ENCODE measurements at places on chromosomes 4 and X.

GRCh38 chr4:56026596-56026995, 77.9 kb downstream of the CEP135 start:
- no peak for DNase-seq

DNA sequence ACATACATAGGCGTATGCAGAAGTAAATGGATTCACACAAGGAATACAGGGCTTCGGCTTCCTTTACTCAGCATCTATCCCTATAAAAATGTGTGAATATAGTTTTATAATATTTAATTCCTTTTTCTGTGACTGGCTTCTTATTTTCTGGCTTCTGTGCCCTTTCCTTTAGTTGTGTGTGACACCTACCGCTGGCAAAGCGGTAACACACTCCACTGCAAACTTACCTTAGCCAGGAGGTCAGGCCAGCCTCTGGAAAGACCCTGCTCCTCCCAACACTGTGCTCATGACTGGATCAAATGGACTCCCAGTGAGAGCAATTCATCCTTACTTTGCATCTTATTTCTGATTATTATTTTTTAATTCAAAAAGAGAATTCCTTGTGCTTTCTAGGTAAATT, 244.2 kb downstream of the ANK2 start:
- no peak for DNase-seq

- DNase-seq, result no peak
Observed at GRCh38 chr4:93578942-93579341, 249.6 kb upstream of the ATOH1 start.

GRCh38 chr4:99411041-99411440, 24.1 kb downstream of the ADH7 start:
- DNase-seq, result no peak

GRCh38 chr4:139054791-139055505, 39.4 kb downstream of the NOCT start:
- no peak for DNase-seq

DNA sequence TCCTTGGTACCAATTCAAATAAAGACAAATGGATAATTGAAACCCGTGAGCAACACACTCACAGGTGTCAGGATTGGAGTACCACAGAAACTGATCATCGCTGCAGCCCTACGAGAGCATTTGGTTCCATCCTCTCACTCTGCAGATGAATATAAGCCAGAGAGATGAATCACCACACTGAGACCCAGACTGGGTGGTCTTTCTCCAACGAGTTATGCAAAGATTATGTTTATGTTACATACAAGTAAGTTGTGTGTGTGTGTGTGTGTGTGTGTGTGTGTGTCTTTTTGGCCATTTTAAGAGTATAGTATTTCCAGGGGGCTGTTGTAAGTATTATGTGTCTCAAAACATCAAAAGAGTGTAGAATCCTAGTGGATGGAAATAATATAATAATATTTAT, 329.5 kb upstream of the ZFP42 start:
- DNase-seq, result no peak

- no peak for DNase-seq
Observed at GRCh38 chr4:66911880-66912279, 633.4 kb downstream of the CENPC start.

Measured in HTR-8/SVneo (cell line).